NCI-H2081 (cell line): ENCODE measurements at places on chromosomes 7 and 10.

DNA sequence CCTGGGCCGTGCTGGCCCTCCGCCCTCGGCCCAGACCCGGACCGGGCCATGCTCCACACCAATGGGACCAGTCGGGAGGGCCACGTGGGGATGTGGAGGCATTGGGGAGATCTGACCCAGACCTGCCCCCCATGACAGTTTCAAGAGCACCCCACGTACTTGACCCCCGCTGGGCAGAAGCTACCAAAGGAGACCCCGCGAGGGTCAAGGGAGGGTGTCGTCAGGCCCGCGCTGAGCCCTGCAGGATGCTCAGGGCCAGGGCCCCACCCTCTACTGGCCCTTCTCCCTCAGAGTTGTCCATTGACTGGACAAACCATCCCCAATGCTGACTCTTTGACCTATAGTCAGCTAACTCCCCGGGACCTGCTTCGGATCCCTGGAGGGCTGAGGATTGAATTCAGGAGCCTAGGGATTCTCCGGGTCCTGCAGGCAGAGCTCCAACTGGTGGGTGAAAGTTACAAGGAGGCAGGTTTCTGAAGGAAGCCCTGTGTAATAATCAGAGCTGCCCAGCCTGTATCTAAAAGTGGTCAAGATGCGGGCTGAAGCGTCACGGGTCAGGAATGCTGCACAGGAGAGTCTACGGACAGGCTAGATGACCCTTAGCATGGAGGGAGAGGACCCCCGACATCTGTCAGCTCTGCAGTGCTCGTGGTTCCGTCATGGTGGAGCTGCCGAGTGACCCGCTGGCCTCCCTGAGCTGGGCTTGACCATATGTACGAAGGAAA lies 498 bp upstream of the CALHM2 start:
- DNase-seq = no peak

DNA sequence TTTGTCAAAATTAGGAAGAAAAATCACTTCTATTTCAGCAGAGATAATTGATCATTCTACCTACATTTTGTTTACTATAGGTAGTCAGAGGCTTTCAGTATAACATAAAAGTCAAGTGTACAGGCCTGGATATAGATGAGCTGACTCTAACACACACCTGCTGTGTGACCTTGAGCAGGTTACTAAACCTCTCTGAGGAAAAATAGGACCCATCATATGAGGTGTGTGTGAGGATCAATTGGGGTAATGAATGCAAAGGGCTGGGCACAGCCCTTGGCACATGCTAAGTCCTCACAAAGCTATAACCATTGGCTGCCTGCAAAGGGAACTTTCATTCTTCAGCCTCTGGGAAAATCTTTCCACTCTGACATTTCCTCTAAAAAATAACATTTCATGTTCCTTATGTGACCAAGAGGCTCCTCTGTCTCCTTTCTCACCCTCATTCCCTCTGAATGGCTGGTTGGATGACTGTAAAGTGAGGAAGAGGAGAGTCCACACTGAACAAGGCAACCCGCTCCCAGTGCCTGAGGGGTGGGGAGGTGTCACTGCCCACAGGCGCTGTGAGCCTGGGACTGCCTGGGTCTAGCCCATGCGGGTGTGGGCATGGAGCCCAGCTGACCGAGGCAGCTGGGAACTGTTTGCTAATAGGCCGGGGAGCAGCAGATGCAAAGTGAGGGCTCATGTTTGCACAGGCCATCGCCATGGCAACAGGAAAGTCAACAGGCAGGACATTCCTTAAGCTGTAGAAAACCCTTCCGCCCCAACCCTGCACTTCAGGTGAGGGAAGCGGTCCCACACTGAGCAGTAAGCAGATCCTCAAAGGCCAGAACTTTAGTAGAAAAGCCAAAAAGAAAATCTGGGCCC lies 36.8 kb downstream of the MYOF start:
- peak; percentile 88 for DNase-seq

DNA sequence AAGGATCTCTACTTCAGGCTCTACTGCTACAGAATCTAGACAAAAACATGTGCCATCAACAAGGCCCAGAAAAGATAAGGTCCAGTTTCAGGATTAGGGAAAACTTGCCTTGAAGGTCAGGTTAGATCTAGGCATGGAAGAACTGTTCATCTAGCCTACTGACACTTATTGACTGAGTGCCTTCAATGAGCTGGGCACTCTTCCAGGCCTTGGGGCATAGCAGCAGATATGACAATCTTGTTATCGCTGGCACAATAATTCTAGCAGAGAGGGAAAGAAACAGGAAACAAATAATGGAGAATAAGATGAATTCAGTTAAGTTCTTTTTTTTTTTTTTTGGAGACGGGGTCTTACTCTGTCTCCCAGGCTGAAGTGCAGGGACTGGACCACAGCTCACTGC lies 71.6 kb downstream of the ADCYAP1R1 start:
- no peak for DNase-seq

GRCh38 chr10:100713859-100714565 lies 31.4 kb upstream of the PAX2 start:
- no peak for DNase-seq

- peak; percentile 53 for DNase-seq
These were observed 164.6 kb downstream of the ADARB2 start for GRCh38 chr10:1572519-1573333.

DNA sequence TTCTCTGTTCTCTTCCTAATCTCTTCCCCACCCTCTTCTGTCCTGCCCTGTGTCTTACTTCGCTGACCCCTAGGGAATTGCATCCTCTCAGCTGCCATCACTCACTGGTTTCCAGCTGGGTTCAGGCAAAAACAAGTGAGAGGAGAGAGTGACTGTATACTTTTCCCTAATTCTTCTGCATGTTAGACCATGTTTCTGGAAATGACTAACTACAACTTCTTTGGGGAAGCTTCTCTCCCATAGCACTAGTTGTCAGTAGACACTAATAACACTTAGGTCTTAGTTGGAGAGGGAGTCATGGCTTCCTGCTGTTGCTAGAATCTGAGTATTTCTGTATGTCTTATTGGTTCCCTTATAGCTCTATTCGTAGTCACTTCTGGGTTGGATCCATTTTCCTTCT lies 299.0 kb upstream of the FZD1 start:
- no peak for DNase-seq

DNA sequence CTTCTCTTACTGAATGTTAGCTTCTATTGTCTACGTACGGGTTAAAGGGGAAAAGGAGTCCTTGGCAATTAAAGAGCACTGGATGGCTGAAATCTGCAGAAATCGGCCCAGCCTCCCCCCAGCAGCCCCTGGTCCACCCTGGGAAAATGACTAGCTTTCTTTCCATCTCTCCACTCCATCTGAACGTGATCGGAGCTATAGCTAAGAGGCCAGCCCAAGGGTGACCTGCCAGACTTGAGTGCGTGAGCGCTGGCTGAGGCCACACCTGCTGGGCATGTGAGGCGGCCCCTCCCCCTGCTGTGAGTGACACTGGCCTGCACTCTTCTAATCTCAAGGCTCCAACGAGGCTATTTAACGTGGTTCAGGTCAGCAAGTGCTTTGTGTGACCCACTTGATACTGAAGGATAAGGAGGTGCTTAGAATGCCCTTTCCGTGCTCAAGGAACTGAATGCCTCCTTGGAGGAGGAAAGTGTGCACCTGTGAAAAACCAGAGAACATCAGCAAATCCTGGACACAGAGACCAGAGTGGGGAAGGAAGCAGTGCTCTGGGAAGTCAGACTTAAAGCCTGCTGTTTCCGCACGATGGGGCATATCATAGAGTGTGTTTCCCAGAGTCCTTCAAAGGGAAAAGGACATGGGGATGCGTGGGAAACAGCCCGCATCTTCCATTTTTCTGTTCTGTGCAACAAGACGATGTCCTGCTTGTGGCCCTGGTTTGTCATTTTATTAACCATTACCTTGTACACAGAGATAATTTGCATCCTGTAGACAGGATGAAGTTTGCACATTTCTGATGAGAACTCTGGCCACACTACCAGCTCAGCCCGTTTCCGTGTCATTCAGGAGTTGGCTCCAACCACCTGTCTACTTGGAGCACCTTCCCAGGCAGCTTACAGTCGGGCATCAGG lies 12.5 kb upstream of the MNX1 start:
- no peak for DNase-seq

DNA sequence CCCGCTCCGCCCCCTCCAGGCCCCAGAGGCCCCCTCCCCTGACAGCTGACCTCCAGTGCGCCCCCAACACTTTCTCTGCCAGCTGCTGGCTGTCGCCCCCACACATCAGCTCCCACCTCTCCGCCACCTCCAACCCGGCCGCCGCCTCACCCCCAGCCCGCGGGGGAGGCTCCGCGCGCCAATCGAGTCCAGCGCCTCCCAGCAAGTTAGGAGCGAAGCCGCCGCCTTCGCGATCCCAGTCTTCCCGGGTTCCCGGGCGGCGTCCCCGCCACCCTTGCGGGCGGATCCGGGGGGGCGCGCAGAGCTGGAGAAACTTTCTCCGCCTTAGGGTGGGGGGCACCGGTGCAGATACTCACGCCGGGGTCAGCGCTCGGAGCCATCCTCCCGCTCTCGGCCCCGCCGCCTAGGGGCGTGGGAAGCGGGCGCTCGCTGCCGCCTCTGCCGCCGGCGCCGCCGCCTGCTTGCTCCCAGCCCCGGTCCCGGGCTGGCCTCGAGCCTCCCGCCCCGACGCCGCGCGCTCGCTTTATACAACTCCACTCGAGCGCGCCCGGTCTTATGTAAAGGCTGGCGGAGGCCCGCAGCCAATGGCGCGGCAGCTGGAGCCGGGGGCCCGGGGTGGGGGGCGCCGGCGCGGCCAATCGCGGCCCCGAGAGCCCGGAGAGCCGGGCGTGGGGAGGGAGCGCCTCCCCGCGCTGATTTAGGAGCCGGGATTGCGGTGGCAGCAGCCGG lies at the start of gene CRTAC1:
CRTAC1 (minus strand) TSS at position 529 of the 729 bp plus-strand sequence; CDS start at position 380, 149 bp downstream.
- peak; percentile 75 for DNase-seq

- no peak for DNase-seq
These were observed 49.5 kb downstream of the VIPR2 start for GRCh38 chr7:159094919-159095915.

DNA sequence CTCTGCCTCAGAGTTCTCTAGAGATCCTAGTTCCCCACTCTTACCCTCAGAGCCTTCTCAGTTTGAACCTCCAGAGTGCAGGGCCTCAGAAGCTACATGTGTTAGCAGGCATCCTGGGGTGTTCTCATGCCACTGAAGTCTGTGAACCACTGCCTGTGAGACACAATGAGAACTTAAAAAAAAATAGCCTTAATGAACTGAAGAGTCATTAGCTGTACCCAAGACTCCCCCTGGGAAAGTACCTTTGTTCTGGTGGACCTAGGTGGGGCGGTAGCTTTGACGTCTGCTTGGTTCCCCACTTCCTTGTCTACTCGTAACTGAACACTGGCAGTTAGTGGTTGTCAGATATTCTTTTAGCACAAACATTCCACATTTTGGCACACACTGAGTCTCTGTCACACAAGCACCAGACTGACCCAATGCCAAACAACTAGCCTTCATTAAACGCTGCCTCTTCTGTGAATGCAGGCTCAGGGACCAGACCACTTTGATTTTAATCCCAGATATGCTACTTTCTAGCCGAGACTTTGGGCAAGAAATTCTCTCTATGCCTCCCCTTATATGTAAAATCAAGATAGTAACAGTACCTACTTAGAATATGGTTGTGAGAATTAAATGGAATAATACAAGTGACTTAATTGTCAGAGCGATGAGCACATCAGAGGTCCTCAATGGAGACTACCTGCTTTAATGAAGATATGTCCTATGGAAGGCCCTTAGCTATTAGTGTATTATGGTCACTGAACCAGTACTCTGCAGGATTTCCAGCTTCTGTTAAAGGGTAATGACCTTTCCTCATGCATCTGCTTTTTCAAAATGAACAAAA lies 75.3 kb upstream of the CC2D2B start:
- no peak for DNase-seq

- no peak for DNase-seq
These were observed 288.7 kb downstream of the SDK1 start for GRCh38 chr7:3589752-3590151.

GRCh38 chr10:11551916-11552602 lies 59.4 kb downstream of the USP6NL start:
- no peak for DNase-seq

- no peak for DNase-seq
These were observed 156.5 kb downstream of the ITGA8 start for GRCh38 chr10:15563246-15563645.

DNA sequence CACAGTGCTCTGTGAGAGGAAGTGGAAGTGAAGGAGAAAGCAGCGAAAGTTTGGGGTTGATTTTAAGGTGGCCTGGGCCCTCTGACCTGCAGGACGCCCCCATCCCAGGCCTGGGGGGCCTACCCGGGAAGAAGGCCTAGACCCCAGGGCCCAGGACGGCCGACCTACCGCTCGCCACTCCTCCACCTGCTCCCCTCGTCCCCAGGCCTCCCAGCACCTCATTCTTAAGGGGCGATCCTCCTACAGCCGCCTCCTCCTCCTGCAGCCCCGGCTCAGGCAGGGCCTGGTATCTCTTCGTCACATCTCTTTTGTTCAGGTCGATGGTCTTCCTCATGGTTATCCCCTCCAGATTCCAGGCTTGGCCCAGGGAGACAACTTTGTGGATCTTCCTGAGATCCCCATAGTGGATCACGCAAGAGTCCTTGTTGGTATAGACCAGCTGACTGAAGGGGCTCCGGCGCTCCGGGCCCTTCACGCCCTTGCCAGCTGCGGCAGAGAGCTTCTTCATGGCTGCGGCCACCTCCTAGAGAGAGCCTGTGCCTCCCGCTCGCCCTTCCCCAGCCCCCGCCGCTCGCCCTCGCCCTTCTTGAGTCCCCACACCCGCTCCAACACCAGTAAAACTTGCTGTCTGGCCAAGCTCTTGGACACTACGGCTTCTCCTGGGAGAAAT lies 117.5 kb downstream of the OR13A1 start:
- DNase-seq = no peak

- no peak for DNase-seq
These were observed 65.4 kb downstream of the PRPF18 start for GRCh38 chr10:13651969-13652720.

GRCh38 chr7:22651534-22652243 lies 75.3 kb upstream of the IL6 start:
- no peak for DNase-seq

GRCh38 chr7:10315881-10316280 lies 657.8 kb upstream of the PHF14 start:
- no peak for DNase-seq

GRCh38 chr10:570628-571163 lies 118.8 kb downstream of the DIP2C start:
- no peak for DNase-seq

DNA sequence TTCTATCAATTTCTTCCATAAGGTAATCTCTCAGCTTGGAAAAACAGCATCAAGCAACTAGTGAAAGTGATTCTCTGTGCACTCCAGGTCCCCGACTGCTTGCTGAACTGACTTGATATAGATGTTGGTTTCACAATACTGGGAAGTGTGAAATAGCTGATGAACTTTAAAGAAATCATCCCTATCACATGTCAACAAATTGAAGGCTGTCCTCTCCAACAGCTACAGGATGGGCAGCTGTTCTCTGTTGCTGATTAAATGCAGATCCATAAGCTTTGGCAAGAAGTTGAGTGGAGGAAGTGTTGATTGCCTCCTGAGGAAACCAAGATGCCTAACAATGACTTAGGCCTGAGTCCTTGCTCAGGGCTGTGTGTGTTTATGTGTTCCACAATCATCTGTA lies 130.4 kb upstream of the GDF10 start:
- no peak for DNase-seq

- DNase-seq = no peak
These were observed 25.1 kb upstream of the GHITM start for GRCh38 chr10:84114088-84114667.

- no peak for DNase-seq
These were observed 625.6 kb downstream of the SUGCT start for GRCh38 chr7:40760293-40760964.

GRCh38 chr10:17516376-17516775 lies 62.0 kb upstream of the ST8SIA6 start:
- no peak for DNase-seq
